Thyroid gland (tissue), 4 donors: ENCODE measurements at places on chromosomes 7 and 10. TPM values are rescaled to one million over a fixed set of nuclear protein-coding genes. Genes with fewer than 3 reads are reported as not detected.

- DNase-seq, result no peak
- H3K27ac ChIP-seq, result no peak overlapping the region
- H3K27me3 ChIP-seq, result no peaks in the 10 kb centered on the region
- H3K36me3 ChIP-seq, result no peaks in the 10 kb centered on the region
- no peak overlapping the region for H3K4me3 ChIP-seq
Measured at GRCh38 chr10:126016156-126016805, 119.9 kb downstream of the FANK1 start.

GRCh38 chr10:50805981-50806622, 66.4 kb downstream of the ASAH2B start:
- peak; percentile 43 for DNase-seq
- no peaks in the 10 kb centered on the region for H3K36me3 ChIP-seq
- no peak overlapping the region for H3K27ac ChIP-seq
- H3K27me3 ChIP-seq, result no peaks in the 10 kb centered on the region
- H3K4me1 ChIP-seq, result peaks cover 5% of the 10 kb centered on the region
- H3K4me3 ChIP-seq, result no peak overlapping the region

The NUTM2B gene
- total RNA-seq, result 2.8 TPM

DNA sequence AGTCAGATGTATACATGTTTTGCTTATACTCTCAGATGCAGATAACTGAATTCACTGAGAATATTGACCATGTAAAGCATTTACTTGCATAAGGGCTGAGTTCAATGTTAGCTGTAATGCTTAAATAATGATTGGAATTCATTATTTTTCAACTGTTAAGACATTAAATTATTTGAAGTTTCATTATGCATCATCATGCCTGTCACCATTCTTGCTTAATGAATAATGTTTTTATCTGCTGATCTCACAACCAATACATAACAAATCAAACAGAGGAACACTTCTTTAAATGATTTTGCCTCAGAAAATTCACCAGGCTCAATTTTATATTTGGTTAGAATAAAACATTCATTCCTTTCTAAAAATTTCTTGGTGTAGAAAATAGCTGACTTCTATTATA, 233.4 kb downstream of the GPR37 start:
- no peaks in the 10 kb centered on the region for H3K27me3 ChIP-seq
- H3K27ac ChIP-seq, result no peak overlapping the region
- no peak overlapping the region for H3K4me3 ChIP-seq
- H3K36me3 ChIP-seq, result no peaks in the 10 kb centered on the region
- no peak for DNase-seq

The ENTPD1 gene
- 11.3 TPM for total RNA-seq

- no peak overlapping the region for H3K4me3 ChIP-seq
- no peaks in the 10 kb centered on the region for H3K27me3 ChIP-seq
- no peak overlapping the region for H3K27ac ChIP-seq
- no peak for DNase-seq
Measured at GRCh38 chr7:133429371-133429770, 176.5 kb downstream of the EXOC4 start.

DNA sequence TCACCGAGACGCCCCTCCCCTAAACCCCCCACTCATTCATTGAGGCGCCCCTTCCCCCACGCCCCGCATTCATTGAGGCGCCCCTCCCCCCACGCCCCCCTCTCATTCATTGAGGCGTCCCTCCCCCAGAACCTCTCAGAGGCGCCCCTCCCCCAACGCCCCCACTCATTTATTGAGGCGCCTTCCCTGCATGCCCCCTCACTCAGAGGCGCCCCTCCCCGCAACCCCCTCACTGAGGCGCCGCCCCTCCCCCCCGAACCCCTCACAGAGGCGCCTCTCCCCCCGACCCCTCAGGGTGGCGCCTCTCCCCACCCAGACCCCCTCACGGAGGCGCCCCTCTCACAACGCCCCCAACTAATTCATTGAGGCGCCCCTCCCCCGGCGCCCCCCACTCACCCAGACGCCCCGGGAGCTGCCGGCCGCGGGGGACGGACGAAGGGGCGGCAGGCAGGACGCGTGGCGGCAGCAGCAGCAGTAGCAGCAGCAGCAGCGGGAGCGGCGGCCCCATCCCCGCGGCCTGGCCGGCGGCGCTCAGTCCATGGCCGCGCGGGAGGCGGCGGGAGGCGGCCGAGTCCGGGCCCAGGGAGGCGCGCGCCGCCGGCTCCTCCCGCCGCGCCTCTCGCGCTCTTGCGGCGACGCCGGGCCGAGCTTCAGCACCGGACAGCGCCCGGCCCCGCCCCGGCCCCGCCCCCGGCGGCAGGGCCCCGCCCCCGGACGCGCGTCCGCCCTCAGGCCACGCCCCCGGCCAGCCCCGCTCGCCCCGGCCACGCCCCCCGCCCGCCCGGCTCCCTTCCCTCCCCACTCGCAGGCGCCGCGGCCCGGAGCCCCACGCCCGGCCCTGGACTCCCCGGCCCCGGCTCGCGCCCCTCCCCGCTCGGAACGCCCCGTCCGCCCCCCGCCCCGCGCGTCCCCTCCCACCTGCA, at the start of gene PTPRN2:
PTPRN2 (minus strand) TSS at position 662 of the 923 bp plus-strand sequence.
- H3K27ac ChIP-seq, result no peak within 1 kb of the TSS
- H3K4me3 ChIP-seq, result no peak within 1 kb of the TSS
- no peaks in the 10 kb centered on the region for H3K36me3 ChIP-seq
- DNase-seq, result peak; percentile 51
- peaks cover 8% of the 10 kb centered on the region for H3K27me3 ChIP-seq

- H3K4me3 ChIP-seq, result no peak overlapping the region
- no peak for DNase-seq
- no peaks in the 10 kb centered on the region for H3K27me3 ChIP-seq
- no peaks in the 10 kb centered on the region for H3K36me3 ChIP-seq
- no peaks in the 10 kb centered on the region for H3K4me1 ChIP-seq
Measured at GRCh38 chr10:58675321-58675720, 162.6 kb downstream of the BICC1 start.

DNA sequence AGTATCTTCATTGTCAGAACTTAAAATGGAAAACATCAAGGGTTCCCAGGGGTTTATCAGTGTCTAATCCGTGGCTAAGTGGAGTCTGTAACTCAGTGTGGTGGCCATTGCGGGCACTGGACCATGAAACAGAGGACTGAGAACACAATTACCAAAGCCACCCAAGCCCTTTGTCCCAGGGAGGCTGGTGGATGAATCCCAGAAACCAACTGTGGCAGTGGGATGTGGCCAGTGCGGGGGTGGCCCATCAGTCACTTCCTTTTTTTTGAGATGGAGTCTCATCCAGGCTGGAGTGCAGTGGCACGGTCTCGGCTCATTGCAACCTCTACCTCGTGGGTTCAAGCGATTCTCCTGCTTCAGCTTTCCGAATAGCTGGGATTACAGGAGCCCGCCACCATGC, 61.8 kb downstream of the TACC2 start:
- no peak overlapping the region for H3K4me3 ChIP-seq
- H3K27ac ChIP-seq, result peak overlapping the region; percentile 75
- DNase-seq, result no peak
- no peaks in the 10 kb centered on the region for H3K27me3 ChIP-seq
- no peaks in the 10 kb centered on the region for H3K36me3 ChIP-seq

- peaks cover 24% of the 10 kb centered on the region for H3K4me1 ChIP-seq
- peak overlapping the region; percentile 81 for H3K27ac ChIP-seq
- DNase-seq, result no peak
- H3K27me3 ChIP-seq, result no peaks in the 10 kb centered on the region
Measured at GRCh38 chr7:44667190-44667589, 60.8 kb downstream of the OGDH start.

- H3K4me1 ChIP-seq, result no peaks in the 10 kb centered on the region
- H3K27ac ChIP-seq, result no peak overlapping the region
- H3K27me3 ChIP-seq, result no peaks in the 10 kb centered on the region
Measured at GRCh38 chr10:54559498-54559897, 241.5 kb downstream of the PCDH15 start.

DNA sequence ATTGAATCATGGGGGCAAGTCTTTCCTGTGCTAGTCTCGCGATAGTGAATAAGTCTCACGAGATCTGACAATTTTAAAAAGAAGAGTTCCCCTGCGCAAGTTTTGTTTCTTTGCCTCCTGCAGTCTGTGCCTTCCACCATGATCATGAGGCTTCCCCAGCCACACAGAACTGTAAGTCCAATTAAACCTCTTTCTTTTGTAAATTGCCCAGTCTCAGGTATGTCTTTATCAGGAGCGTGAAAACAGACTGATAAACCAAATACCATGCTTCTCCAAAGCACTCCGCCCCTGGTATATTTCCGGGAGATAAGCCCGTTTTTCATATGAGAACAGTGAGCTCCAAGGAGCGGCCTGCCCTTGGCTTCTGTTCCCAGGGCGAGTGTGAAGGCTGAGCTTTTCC, 118.9 kb downstream of the EVX1 start:
- DNase-seq, result no peak
- no peaks in the 10 kb centered on the region for H3K27me3 ChIP-seq
- H3K4me1 ChIP-seq, result no peaks in the 10 kb centered on the region
- H3K27ac ChIP-seq, result no peak overlapping the region

DNA sequence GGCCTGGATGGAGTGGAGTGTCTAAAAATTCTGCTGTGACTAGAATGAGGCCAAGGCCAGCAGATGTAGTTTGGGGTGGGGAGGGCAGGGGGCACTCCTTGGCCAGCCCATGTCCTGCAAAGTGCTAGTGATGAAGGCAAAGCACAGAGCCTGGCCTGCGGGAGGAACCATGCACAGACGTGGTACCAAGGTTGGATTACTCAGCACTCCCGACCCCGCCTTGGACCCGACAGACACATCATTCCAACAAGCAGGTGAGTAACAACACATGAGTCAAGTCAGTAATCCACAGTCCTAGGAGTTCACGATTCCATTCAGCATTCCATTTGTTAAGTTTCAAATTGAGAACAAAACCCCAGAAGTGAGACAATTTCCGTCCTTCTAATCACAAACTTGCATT, 317.3 kb downstream of the TCERG1L start:
- H3K27ac ChIP-seq, result no peak overlapping the region
- no peak overlapping the region for H3K4me3 ChIP-seq
- peaks cover 5% of the 10 kb centered on the region for H3K4me1 ChIP-seq
- H3K27me3 ChIP-seq, result no peaks in the 10 kb centered on the region
- DNase-seq, result no peak
- H3K36me3 ChIP-seq, result no peaks in the 10 kb centered on the region

DNA sequence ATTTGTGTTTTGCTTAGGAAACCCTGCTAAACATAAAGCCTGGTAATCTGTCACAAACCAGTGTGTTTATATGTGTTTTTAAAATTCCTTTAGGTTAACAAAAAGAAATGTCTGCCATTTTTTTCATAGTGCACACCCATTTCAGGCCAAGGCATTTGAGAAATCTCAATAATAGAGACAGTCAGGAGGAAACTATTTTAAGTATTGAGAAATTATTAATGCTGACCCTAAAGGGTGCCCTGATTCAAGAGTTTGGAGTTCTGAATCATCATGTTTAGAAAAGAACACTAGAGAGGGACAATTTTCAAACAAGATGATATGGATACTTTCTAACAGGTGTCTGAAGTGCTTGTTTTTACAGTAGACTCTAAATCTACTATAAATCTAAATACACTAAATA, 28.7 kb downstream of the MALRD1 start:
- no peaks in the 10 kb centered on the region for H3K4me1 ChIP-seq
- DNase-seq, result no peak
- no peak overlapping the region for H3K27ac ChIP-seq
- no peaks in the 10 kb centered on the region for H3K36me3 ChIP-seq

The DNAJC1 gene
- 78.7 TPM for total RNA-seq

- H3K27ac ChIP-seq, result no peak overlapping the region
- no peak overlapping the region for H3K4me3 ChIP-seq
- no peaks in the 10 kb centered on the region for H3K4me1 ChIP-seq
- no peaks in the 10 kb centered on the region for H3K36me3 ChIP-seq
- no peak for DNase-seq
Measured at GRCh38 chr10:9577746-9578145, 1439.9 kb upstream of the CELF2 start.

GRCh38 chr7:50502947-50503346, 52.8 kb upstream of the FIGNL1 start:
- no peaks in the 10 kb centered on the region for H3K36me3 ChIP-seq
- no peak for DNase-seq

The PTPN20 gene
- 9.6 TPM for total RNA-seq

The ACHE gene
- total RNA-seq, result 1.6 TPM

The ARPC1A gene
- total RNA-seq, result 143 TPM

GRCh38 chr10:95389982-95390381, 99.2 kb upstream of the PDLIM1 start:
- no peak overlapping the region for H3K27ac ChIP-seq
- DNase-seq, result no peak
- no peak overlapping the region for H3K4me3 ChIP-seq
- H3K27me3 ChIP-seq, result no peaks in the 10 kb centered on the region
- no peaks in the 10 kb centered on the region for H3K36me3 ChIP-seq

- no peak overlapping the region for H3K4me3 ChIP-seq
- H3K4me1 ChIP-seq, result no peaks in the 10 kb centered on the region
- H3K36me3 ChIP-seq, result no peaks in the 10 kb centered on the region
- no peak for DNase-seq
- H3K27ac ChIP-seq, result no peak overlapping the region
Measured at GRCh38 chr10:79361726-79362397, 14.6 kb downstream of the PPIF start.

DNA sequence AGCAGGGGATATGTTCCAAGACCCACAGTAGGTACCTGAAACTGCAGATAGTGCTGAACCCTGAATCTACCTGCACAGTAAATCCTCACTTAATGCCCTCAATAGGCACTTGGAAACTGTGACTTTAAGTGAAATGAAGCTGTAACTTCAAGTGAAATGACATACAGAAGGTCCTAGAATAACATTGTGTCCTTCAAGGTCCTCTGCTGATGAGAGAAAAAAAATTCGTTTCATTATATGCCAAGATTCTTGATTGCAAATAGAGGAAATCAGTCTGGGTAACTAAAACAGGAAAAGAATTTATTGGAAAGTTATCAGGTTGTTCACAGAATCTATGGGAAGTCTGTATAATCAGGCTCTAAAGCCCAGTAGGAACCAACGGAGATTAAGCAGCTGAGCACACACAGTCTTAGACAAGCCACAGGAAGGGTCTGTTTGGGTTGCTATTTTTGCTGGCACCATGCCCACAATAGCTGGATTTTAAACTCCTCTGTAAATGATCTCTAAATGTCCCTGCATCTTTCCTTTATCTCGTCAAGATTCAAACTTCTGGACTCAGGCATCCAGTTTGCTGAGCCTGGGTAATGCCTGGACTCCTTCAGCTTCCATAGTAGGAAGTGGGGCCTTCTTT, 57.5 kb downstream of the EXOC4 start:
- no peaks in the 10 kb centered on the region for H3K27me3 ChIP-seq
- H3K36me3 ChIP-seq, result peaks cover 15% of the 10 kb centered on the region
- peak; percentile 30 for DNase-seq
- no peak overlapping the region for H3K4me3 ChIP-seq
